ENCODE measurements at places on chromosomes 1 and 21. TPM values are rescaled to one million over a fixed set of nuclear protein-coding genes. Genes with fewer than 3 reads are reported as not detected.

CDC20 gene
- total RNA-seq, result 6.7 TPM

CRNN gene
- total RNA-seq, result not detected

DOP1B gene
- total RNA-seq, result 3.9 TPM

KRTAP19-1 gene
- not detected for total RNA-seq

WNT2B gene
- total RNA-seq, result 3.6 TPM

KIF17 gene
- total RNA-seq, result 0.33 TPM

NOC2L gene
- 38.5 TPM for total RNA-seq

OLIG2 gene
- not detected for total RNA-seq

BCL2L15 gene
- total RNA-seq, result 0.39 TPM

NTRK1 gene
- not detected for total RNA-seq

ITLN1 gene
- total RNA-seq, result not detected

ADGRL2 gene
- 67.7 TPM for total RNA-seq

IGFN1 gene
- not detected for total RNA-seq

TMPRSS2 gene
- not detected for total RNA-seq

NPL gene
- total RNA-seq, result 1.3 TPM

HHAT gene
- 13.3 TPM for total RNA-seq

IQGAP3 gene
- total RNA-seq, result 4.3 TPM

HNRNPCL1 gene
- total RNA-seq, result not detected

UBIAD1 gene
- 6.3 TPM for total RNA-seq

HJV gene
- total RNA-seq, result not detected

FNDC5 gene
- not detected for total RNA-seq

CELA3A gene
- total RNA-seq, result not detected

RIMS3 gene
- 0.65 TPM for total RNA-seq

MAP10 gene
- total RNA-seq, result 2.0 TPM

S100A12 gene
- total RNA-seq, result not detected

KCNE1 gene
- under 0.01 TPM for total RNA-seq

OR2L5 gene
- 0.11 TPM for total RNA-seq

UBL4B gene
- total RNA-seq, result not detected

TMEM79 gene
- total RNA-seq, result 3.3 TPM

LGR6 gene
- 0.76 TPM for total RNA-seq

MNDA gene
- not detected for total RNA-seq

COL24A1 gene
- not detected for total RNA-seq

COL16A1 gene
- total RNA-seq, result 26.6 TPM

ANGPTL3 gene
- total RNA-seq, result not detected

TDRD10 gene
- not detected for total RNA-seq

LDLRAD1 gene
- not detected for total RNA-seq

ESRRG gene
- 0.39 TPM for total RNA-seq

KDM1A gene
- total RNA-seq, result 135 TPM

NAV1 gene
- total RNA-seq, result 47.7 TPM

CLCA1 gene
- not detected for total RNA-seq

SNX7 gene
- total RNA-seq, result 45.0 TPM

LRRC38 gene
- total RNA-seq, result not detected

FASLG gene
- not detected for total RNA-seq

LCE3E gene
- total RNA-seq, result not detected

UMODL1 gene
- total RNA-seq, result not detected

ACTA1 gene
- not detected for total RNA-seq

RGS8 gene
- not detected for total RNA-seq
